Left kidney (tissue), 8 donors: ENCODE measurements at places on chromosomes 3 and 15. TPM values are rescaled to one million over a fixed set of nuclear protein-coding genes. Genes with fewer than 3 reads are reported as not detected.

CHP1 gene
- polyA plus RNA-seq, result 66.7 TPM

CADPS gene
- polyA plus RNA-seq, result 5.0 TPM

PPM1L gene
- 10.4 TPM for polyA plus RNA-seq

TRIM71 gene
- polyA plus RNA-seq, result 10.4 TPM

LIPH gene
- polyA plus RNA-seq, result 0.93 TPM

DNA sequence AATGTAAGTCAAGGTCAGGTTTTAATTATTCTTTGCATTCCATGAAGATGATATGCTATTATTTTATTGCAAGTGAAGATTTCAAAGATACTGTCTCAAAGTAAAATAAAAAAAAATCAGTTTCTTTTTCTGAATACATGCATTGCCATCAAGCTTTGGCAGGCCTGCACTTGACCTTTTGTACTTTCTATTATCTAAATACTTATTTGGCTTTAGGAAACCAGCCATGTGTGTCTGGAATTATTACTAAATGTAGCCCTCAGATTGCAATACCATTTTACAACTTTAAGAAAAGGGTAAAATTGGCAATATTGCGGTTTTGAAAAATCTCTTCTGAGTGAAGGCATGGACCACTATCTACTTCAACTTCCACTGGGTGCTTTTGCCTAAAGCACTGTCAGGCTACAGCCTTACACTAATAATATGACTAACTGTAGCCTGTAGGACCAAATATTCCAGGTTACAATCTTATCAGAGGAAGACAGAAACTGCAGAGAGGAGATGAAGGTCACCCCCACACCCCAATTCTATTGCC is 349.4 kb upstream of the DCBLD2 start:
- DNase-seq, result no peak

DNA sequence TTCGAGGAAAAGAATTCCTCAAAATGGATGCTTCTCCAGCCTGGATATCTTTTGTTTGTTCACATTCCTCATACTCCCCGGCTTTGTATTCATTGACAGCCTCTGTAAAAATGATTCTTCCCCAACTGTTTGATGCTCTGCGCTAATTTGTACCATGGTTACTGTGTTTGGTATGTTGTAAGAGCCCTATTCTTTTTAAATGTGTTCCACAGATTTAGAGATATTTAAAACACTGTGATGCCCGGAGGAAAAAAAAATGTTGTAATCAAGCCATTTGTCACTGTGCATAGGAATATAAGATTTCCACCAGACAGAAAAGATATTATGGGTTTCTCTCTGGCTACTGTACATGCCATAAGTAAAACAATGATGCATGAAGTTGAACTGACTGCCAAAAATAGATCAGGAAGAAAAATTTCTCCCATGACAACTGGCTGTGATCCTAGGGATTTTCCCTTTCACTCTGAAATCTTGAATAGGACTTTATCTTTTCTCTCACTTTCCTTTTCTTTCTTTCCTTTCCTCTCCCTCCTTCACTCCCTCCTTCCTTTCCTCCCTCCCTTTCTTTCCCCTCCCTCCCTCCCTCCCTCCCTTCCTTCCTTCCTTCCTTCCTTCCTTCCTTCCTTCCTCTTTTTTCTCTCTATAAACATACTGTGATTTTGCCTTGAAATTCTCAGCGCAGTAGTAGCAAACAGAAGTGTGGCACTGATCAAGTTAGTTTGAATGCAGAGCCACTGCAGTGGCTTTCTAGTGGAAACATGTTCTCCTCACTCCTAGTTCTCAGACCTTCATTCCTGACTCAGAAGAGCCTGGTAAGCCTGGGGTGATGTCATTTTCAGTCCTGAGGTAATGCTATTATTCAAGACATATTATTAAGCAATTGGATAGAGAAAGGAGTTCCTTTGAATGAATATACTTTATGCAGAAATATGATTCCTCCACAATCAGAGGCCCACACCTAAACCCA is 254.9 kb upstream of the TBL1XR1 start:
- no peak for DNase-seq

- peak; percentile 42 for DNase-seq
These were observed 101.6 kb downstream of the ZPLD1 start for GRCh38 chr3:102536456-102536855.

DNA sequence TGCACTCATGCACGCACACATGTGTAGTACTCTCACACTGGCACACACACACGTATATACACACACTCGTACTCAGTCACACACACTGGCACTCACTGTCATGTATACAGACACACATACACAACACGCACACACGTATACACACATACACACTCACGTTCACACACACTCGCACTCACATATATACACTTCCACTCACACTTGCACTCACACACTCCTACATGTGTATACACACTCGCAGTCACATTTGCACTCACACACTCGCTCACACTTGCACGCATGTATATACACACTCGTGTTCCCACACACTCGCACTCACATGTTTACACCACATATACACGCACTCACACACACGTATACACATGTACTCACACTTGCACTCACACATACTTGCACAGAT is 1.5 kb downstream of the PLA2G4F start:
- DNase-seq, result no peak

- no peak for DNase-seq
These were observed 60.2 kb upstream of the RAB6B start for GRCh38 chr3:133955892-133956291.

DNA sequence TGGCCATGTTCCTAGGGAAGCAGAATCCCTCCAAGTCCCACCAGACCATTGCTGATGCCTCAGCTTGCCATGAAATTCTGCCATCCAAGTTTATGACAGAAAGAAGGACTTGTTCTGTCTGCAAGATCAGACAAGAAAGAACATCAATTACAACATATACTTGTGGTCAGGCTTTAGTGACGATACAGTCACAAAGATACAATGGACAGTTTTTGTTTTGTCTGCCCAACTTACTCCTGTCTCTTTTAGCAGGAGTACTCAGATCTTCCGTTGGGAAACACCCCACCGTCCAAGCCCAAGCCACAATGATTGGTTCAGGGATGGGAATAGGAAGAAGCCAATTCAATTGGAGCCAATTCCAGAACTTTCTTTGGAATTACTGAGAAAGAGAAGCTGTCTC is 15.7 kb downstream of the KLHL6 start:
- no peak for DNase-seq

GRCh38 chr3:138437281-138437680 is 2.9 kb downstream of the ESYT3 start:
- DNase-seq, result no peak

- no peak for DNase-seq
These were observed 8.9 kb upstream of the CTDSPL start for GRCh38 chr3:37852771-37853170.

DNA sequence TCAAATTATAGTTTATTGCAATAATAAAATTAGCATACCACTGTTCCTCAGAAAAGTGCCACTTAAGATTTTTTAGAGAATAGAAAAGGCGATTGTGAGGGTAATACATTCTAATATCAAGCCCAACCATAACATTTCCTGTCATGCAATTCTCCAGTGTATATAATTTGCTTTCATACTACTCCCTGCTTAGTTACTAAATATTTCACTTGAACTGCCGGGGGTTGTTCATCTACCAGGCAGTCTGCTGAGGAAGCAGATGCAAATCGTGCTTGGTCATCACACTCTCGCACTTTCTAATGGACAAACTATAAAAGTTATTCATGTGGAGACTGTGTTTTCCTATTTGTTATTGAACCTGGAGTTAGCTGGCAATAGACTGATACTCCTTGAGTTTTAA is 645.6 kb upstream of the CBLB start:
- DNase-seq, result no peak

DNA sequence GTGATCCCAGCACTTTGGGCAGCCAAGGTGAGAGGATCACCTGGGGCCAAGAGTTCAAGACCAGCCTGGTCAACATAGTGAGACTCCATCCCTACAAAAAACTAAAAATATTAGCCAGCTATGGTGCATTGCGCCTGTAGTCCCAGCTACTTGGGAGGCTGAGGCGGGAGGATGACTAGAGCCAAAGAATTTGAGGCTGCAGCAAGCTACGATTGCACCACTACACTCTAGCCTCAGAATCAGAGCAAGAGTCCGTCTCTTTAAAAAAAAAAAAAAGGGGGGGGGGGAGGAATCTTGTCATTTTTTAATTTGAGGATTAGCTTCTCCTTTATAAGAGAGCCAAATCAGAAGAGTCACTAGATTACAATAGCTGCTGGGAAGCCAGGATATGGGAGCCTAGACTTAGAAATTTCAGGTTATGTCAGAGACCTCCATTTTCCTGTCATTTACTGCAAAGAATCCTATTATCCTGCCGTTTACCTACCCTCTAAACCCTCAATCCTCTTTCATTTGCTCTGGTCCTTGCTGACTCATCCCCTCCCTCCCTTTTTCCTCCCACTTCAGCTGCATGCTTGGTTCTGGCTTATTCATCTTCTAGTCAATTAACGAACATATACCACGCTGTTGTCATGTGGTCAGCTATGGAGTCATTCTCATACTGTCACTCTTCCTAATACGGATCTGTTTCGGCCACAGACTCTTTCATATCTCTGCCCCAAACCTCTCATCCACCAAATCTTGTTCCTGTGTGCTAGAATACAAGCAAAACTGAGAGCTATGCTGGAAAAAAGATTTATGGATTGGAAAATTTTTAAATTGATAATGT is 83.8 kb upstream of the PPIB start:
- DNase-seq, result no peak

- DNase-seq, result no peak
These were observed 106.9 kb upstream of the TLE3 start for GRCh38 chr15:70204652-70205051.

- no peak for DNase-seq
These were observed 70.5 kb downstream of the ZNF609 start for GRCh38 chr15:64530918-64531317.

- no peak for DNase-seq
These were observed 59.1 kb downstream of the TRIM42 start for GRCh38 chr3:140736863-140737460.

DNA sequence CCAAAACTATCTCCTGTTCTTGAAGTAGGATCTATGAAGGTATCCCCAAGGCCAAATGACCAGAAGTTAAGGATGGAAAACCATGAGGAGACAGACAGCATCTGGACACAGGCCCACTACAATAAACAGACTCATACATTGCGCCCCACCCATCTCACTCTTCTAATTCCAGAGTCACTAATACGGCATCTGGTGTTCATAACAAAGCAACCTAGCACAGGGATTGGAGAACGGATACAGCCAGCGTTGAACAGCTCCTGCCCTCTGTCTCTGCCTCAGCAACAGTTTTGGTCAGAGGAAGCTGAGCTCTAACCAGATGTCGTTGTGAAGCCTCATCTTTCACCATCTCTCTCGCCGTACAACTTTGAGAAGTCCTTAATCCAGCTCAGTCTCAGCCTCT is 44.5 kb upstream of the CCDC80 start:
- no peak for DNase-seq

GRCh38 chr15:88624156-88624970 is 3.2 kb downstream of the AEN start:
- peak; percentile 70 for DNase-seq

GRCh38 chr3:24004171-24004938 is 59.3 kb downstream of the NR1D2 start:
- DNase-seq, result no peak

GRCh38 chr3:178295292-178295912 is 240.8 kb upstream of the KCNMB2 start:
- DNase-seq, result no peak

DNA sequence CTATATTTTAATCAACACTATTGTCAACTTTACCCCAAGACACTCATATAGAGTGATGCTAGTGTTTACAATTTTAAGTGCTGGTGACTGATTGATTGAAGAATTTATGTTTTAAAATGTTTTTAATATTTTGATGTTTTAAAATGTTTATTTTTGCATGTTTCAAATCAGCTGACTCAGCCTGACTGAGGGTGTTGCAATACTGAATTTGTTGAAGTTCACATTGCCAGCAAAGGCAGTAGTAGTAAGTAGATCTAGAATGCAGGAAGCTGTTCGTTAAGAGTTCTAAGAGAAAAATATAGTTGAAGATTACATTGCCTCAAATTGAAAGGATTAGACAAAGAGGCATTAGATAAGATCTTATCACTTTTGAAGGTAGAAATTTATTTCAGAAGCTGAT is 977.6 kb downstream of the IGSF11 start:
- no peak for DNase-seq
